ENCODE measurements at places on chromosomes 12 and 14.

DNA sequence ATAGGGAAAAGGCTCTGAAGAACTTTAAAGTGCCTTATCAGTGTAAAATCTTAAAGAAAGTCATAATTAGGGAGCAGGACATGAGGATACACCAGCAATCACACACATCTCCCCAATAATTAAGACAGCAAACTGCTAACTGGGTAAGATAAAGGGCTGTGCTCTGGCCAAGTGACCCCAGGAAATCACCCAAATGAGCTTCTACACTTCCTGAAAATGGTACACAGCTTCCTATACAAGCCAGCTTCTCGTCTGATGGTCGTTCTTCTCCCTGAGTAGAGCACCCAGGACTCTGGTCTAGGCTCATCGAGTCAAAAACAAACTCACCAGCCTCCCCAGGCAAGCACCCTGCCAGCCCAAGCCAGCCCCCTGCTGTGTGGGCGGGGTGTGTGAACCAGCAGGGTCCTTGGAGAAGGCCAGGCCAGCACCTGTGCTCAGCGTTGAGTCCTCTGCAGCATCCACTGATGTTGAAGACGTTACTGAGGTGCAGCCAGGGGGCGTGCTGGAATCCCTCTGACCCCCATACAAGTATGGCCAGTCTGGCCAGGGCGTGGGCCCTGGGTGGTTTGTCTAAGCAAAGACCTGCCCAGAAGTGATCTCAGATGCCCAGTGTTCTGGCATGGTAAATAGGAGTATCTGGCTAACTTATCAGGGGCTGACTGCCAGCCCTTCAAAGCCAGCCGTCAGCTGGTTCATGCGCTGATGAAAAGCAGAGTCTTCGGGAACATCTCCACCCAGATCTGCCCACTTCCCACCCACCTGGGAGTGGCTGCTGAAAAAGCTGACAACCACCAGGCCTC lies 41.4 kb downstream of the ACTN1 start:
- no peak for DNase-seq

DNA sequence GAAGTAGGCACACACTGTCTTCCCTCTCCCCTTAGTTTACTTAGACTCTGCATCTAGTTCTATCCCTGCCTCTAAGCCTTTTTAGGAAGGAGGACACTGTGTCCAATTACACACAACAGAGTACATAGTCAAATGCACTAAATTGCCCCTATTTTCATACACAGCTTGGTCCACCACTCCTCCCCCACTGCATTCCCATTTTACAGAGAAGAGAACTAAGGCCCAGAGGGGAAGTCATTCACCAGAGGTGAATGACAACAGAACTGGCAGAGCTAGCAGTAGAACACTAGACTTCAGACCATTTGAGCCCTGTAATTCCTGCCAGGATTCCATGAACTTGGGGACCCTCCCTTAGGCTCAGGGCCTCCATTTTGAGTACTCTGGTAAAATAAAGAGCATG lies 1.1 kb upstream of the JPH4 start:
- no peak for DNase-seq

DNA sequence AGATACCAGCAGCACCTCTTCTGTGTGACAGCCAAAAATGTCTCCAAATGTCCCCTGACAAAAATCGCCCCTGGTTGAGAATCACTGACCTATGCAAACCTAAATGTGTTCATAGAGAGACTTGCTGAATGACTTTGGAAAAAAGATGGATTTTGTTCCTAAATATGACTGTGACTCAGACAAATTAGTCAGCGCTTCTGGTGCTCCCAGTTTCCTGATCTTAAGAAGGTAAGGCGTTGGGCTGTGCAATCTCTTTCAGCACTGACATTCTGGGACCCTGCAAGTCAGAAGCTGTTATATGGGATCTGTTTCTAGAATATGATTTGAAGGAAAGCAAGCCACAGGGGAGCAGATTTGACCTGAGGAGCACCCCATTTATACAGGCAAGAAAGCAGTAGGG lies 90.6 kb upstream of the PWP1 start:
- DNase-seq = no peak

- no peak for DNase-seq
Observed at GRCh38 chr14:34020014-34020413, 69.1 kb upstream of the EGLN3 start.

GRCh38 chr14:105283028-105283427 lies 17.8 kb downstream of the BRF1 start:
- DNase-seq = no peak

GRCh38 chr14:87231336-87232026 lies 761.5 kb downstream of the GALC start:
- DNase-seq = no peak

GRCh38 chr14:91501951-91502930 lies 7.9 kb downstream of the PPP4R3A start:
- DNase-seq = no peak

GRCh38 chr12:14207905-14208551 lies 157.5 kb upstream of the ATF7IP start:
- DNase-seq = no peak

- DNase-seq = no peak
Observed at GRCh38 chr12:92178340-92178739, 32.7 kb upstream of the BTG1 start.

- peak; percentile 29 for DNase-seq
Observed at GRCh38 chr12:118850244-118850825, 131.0 kb upstream of the SRRM4 start.

DNA sequence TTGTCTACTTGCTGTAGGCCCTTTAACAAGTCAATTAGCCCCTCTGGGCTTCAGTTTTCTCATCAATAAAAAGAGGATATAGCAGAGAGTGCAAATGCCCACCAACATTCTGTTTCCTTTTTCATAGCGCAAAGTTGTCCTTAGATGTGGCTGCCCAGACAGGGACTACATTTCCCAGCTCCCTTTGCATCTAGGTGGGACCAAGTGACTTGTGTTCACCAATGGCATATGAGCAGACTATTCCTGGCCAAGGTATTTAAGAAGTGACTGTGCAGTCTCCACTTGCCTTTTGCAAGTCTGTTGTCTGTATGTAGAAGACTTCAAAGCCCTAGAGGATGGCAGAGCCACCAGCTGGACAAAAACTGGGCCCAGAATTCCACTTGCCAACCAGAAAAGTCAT lies 59.7 kb downstream of the DAO start:
- no peak for DNase-seq

DNA sequence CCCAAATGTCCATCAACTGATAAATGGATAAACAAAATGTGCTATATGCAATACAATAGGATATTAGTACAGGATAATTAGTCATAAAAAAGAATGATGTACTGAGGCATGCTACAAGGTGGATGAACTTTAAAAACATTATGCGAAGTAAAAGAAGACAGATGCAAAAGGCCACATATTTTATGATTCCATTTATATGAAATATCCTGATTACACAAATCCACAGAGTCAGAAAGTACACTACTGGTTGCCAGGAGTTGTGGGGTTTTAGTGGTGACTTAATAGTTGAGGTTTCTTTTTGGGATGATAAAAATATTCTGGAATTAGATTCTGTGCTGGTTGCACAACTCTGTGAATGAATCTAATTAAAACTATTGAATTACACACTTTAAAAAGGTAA lies 12.6 kb downstream of the TRIM9 start:
- no peak for DNase-seq

- DNase-seq = no peak
Observed at GRCh38 chr12:4015225-4016091, 142.3 kb upstream of the PARP11 start.

- no peak for DNase-seq
Observed at GRCh38 chr12:132602572-132603239, 7.7 kb downstream of the LRCOL1 start.

DNA sequence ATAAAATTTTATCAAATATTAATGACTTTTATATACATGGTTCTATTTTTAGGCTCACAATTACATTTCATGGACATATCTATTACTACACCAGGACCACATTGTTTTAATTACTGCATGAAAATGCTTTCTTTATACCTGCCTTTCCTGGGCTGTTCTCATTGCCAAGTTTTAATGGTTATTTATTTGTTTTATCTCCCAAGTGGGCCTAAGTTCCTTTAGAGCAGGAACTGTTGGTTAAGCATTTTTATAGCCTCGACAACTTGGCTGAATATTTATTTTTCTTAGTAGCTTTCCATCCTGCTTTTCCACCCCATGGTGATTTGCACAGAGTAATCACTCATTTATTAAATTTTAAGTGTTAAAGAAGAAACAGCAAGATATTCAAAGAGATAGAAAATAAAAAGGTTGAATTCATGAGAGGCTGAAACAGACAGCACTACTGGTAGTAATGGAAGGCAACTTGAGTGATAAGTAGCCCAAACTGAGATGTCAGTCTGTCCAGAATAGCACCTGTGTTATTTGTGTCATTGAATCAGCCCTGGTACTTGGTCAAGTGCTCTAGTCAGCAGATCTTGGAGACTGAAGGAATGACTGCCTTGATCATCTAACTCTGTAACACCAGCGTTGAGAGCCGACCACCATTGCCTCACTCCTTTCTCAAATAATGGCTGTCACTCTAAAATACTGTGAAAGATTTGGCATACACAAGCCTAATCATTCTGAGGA lies 119.1 kb upstream of the EGLN3 start:
- DNase-seq = no peak

GRCh38 chr12:50951112-50951511 lies 1.2 kb upstream of the HIGD1C start:
- no peak for DNase-seq

GRCh38 chr14:65080960-65081747 lies 21.2 kb downstream of the MAX start:
- no peak for DNase-seq

GRCh38 chr12:75735853-75736252 lies 224.4 kb upstream of the KRR1 start:
- no peak for DNase-seq

- DNase-seq = no peak
Observed at GRCh38 chr12:100752841-100753240, 41.7 kb upstream of the ANO4 start.

DNA sequence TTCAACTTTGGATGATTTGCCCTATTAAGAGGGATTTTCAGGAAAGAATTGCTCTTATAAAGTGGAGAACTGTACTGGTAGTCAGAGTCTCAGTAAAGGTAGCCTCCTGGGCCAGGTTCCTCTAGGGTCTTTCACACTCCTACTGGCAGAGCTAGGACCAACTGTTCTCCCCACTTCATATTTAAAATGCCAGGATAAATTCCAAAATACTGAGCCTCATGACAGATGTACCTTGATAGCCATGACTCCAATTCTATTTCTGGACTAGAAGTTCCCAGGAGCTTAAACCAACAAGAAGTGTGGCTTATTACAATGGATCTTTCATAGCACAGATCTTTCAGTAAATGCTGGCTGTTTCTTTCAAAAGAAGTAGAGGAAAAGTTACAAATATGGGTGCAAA lies 126.5 kb downstream of the C12orf75 start:
- DNase-seq = no peak

GRCh38 chr12:49489720-49490119 lies 49.1 kb upstream of the KCNH3 start:
- DNase-seq = no peak

DNA sequence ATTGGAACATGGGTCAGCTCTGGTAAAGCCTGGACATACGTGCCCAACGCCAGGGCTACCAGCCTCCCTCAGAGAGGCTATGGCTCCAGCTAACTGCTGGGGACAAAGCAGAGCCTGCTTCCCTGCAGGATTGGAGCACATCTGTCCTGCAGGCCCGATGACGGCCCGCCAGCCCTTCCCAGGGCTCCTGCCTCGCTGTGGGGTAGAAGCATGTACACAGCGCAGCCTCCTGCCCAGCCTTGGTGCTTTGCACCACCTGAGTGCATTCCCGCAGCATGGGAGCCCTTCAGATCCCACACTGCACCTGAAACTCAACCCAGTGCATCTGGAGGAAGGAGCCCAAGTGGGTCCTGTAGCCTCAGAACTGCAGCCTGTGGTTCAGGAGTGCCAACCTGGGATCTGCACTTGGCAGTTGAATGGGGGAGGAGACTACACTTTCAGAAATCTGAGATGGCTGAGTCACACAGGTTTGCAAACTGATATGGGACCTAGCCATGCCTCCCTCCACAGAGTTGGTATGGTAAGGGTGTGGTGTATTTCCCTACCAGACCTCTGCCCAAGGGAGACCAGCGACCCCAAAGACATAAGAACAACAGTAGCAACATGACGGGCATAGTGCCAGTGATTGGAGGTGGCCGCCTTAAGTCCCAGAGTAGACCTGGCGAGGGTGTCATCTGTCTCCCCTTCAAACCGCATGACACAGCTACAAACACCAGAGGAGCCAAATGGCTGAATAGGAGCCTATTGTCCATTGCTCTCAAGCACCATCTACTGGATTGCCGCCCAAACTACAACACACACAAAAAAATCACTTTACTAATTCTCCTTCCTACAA lies 273.9 kb upstream of the MIS18BP1 start:
- peak; percentile 27 for DNase-seq

DNA sequence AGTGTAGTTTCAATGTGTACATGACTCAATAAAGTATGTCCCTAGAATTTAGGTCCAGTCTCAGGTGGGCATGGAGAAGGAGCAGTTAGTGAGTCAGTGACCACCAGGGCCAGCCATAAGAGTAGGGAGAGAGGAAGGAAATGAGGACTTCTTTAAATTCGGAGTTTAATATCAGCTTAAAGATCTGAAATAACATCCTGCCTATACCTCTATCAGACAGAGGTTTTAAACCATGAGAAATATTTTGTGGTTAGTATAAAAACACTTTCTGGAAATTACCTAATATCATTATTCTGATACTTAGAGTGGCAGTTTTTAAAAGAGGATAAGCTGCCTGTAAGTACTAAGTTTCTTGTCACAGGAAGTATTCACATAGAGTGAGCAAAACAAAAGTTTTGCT lies 61.7 kb upstream of the ST8SIA1 start:
- no peak for DNase-seq

- DNase-seq = no peak
Observed at GRCh38 chr14:89004166-89004565, 179.7 kb downstream of the TTC8 start.

DNA sequence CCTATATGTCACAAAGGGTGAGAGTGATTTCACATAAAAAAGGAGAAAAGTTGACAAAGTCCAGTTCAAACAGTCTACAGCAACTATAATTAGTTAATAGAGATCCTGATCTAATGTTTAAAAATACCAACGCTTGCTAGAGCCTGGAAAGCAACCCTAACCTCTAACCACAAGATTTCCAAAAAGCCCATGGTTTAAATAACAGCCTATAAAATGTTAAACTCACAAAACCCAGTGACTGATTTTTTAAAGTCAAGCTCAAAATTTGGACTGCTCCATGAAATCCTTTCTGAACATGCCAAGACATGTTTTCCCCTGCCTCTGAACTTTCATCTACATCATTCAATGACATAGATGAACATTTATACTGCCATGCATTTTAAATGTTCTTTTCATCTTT lies 81.6 kb downstream of the PLEKHG7 start:
- no peak for DNase-seq
